ENCODE measurements at places on chromosomes 7 and 10.

DNA sequence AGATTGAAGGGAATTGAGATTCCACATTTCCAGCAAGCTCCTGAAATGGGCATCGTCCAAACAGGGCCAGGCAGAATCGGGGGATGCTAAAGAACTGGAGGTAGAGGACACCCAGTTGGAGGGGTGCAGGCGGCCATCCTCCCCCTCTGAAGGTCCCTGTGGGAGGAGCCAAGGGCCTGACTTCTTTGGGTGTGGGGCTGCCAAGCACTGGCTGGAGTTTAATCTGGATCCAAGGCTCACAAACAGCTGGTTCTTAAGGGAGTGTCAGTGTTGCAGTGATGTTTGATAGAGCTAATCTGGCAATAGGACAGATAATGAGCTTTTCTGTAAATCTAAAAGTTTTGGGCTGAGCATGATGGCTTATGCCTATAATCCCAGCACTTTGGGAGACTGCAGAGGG lies 20.8 kb downstream of the TSPAN14 start:
- DNase-seq = peak; percentile 64

DNA sequence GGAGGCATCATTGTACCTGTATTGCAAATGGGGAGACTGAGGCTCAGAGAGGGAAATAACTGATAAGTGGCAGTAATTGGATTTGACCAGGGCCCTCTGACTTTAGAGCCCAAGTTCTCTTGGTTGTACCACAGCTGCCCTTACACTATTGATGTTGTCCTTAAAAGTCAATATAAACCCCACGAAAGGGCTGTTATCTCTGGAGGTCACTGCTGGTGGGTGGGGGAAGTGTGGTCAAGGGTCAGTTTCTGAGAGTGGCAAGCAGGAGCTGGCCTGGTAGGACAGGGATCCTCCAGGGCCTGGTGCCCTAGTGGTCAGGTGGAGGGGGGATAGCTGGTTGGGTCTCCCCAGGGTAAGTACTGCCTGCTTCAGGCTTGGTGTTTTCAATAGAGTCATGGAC lies 44.2 kb upstream of the AQP1 start:
- DNase-seq = no peak

DNA sequence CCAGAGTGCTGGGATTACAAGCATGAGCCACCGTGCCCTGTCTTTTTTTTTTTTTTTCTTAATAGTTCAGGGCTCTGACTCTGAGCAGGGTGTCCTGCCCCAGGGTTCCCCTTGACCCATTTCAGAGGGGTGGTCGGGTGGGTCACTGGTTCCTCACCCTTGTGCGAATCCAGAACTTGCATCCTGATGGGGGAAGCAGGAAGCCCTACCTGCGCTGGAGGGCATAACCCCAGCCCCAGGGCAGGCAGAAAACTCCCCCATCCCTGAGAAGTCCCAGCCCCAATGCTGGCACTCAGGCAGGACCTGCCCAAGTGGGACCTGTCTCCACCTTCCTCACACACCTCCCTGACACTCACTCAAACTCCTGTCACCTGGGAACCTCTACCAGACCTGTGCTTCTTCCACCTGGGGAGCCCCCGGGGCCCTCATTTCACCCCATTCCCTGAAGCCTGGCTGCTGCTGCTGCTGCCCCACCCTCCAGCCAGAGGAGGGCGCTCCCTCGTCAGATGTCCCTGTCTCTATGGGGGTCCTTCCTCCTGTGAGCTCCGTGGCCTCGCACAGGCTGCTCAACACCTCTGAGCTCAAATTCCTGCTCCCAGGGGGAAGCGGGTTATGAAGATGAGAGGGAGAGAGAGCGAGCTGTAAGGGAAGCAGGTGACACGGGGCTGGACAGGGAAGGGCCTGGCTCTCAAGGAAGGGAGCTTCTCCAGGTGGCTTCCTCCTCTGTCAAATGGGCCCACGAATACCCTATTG lies 15.1 kb upstream of the ZNF273 start:
- peak; percentile 29 for DNase-seq

GRCh38 chr7:105691082-105691679 lies 109.9 kb upstream of the EFCAB10 start:
- DNase-seq = peak; percentile 89

- DNase-seq = no peak
Observed at GRCh38 chr10:133511907-133512528, 15.1 kb upstream of the CYP2E1 start.

- DNase-seq = peak; percentile 53
Observed at GRCh38 chr7:134886353-134887057, 99.8 kb upstream of the AGBL3 start.

- DNase-seq = peak; percentile 71
Observed at GRCh38 chr7:30142710-30143109, 7.9 kb downstream of the MTURN start.

DNA sequence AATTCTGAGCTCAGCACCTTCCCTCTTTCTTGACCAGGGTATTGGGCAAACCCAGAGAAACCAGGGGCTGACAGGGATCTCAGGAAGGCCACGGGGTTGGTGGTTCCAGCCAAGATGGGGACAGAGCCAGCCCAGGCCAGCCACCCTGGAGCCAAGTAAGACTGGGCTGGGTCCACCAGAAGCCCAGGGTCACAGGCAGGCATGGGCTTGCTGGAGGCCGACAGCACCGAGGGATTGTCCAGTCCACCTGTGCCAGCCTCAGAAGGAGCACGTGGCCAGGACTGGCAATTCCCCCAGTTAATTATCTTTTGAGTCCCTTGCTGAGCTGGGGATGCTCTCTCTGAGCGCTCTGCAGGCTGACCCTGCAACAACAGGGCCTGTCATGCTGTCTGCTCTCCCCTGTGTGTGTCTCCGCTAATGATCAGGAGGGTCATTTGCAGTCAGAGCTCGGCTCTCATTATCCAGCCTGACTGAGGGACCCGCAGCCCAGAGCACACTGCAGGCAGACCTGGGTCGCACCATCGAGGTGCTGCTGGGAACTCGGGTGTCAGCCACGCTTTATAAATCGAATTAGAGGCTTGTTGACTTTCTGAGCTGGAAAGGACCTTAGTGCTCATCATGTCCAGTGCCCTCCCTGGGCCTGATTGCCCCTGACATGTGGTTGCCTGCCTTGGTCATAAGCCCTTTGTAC lies 69.5 kb upstream of the PPIF start:
- DNase-seq = no peak

- DNase-seq = peak; percentile 37
Observed at GRCh38 chr7:123727071-123727837, 21.5 kb downstream of the WASL start.

DNA sequence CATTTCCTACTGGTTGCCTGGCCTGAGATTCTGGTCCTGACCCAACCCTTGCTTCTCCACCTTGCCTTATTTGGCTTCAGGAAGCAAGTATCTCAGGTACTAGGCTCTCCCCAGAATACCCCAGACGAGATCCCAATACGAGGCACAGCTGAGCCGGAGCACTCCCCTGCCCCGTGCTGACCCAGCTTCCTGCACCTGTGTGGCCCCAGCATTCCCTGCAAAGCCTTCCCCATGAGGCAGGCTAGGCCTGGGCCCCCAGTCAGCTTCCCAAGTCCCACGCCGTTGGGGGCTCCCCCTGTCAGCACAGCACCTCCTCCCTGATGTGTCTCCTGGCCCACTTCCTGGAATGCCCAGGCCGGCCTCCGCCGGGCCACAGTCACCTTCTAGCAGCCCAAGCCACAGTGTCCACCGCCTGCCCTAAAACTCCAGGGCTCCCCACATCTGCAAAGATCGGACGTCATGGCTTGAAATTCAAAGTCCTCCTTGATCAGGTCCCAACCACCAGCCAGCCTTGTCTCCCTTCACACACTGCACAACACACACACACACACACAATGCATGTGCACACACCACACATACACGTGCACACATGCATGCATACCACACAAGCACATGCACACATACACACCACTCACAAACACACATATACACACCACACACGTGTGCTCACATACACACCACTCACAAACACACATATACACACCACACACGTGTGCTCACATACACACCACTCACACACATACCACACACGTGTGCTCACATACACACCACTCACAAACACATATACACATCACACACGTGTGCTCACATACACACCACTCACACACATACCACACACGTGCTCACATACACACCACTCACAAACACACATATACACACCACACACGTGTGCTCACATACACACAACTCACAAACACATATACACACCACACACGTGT lies 78.9 kb upstream of the FOXK1 start:
- no peak for DNase-seq

- DNase-seq = peak; percentile 94
Observed at GRCh38 chr10:71547876-71548846, 151.4 kb downstream of the CDH23 start.

GRCh38 chr7:40865441-40866233 lies 730.8 kb downstream of the SUGCT start:
- DNase-seq = no peak

DNA sequence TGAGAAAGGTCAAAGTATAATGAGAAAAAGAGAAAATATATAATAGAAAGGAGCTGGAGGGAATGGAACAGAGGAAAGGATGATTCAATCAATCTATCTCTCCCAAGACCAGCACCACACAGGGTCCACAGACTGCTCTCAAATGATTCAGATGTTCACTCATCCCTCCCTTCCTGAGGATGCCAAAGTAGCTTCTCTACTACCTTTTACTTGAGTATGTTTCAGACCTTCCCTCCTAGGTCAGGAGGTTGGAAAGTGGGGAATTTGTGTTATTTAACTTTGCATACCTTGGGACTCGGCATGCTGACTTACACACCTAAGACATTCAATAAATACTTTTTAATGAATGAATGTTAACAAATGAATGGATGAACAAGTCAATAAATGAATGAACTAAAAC lies 30.6 kb downstream of the CPVL start:
- no peak for DNase-seq

- DNase-seq = no peak
Observed at GRCh38 chr10:91788527-91788926, 9.7 kb upstream of the TNKS2 start.

GRCh38 chr10:116451711-116452337 lies 24.2 kb downstream of the PNLIPRP3 start:
- no peak for DNase-seq

DNA sequence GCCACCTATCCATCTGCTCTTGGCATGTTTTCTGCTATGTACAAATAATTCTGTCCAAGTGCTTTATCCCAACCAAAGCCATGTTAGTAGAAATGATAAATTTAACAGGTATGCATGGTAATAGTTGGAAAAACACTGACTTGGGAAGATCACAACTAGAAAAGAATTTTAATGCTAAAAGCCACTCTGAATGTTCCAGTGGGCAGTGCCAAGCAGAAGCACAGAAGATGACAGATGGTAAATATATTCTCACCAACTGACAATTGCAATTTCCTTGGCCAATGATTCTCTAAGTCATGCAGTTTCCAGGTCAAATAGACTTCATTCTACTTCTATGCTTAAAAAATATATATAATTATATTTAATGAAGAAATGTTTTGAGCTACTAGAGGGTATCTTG lies 83.6 kb upstream of the SEMA3C start:
- DNase-seq = no peak

GRCh38 chr7:110867771-110868170 lies 223.2 kb upstream of the LRRN3 start:
- no peak for DNase-seq

DNA sequence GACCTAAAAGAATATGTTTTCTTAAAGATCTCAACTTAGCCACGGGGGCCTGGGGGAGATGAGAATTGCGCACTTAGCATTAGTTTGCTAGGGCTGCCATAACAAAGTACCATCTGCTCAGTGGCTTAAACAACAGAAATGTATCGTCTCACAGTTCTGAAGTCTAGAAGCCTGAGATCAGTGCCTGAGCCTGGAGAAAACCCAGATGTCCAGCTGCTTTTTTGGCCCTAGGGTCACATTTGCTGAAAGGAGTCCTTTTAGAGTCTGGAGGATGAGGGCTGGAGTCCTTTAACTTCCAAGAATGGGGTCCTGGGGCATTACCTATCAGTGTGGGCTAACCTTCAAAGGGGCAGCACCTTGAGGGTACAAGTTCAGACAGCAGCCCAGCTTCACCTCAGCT lies 48.2 kb downstream of the SMURF1 start:
- DNase-seq = peak; percentile 65

DNA sequence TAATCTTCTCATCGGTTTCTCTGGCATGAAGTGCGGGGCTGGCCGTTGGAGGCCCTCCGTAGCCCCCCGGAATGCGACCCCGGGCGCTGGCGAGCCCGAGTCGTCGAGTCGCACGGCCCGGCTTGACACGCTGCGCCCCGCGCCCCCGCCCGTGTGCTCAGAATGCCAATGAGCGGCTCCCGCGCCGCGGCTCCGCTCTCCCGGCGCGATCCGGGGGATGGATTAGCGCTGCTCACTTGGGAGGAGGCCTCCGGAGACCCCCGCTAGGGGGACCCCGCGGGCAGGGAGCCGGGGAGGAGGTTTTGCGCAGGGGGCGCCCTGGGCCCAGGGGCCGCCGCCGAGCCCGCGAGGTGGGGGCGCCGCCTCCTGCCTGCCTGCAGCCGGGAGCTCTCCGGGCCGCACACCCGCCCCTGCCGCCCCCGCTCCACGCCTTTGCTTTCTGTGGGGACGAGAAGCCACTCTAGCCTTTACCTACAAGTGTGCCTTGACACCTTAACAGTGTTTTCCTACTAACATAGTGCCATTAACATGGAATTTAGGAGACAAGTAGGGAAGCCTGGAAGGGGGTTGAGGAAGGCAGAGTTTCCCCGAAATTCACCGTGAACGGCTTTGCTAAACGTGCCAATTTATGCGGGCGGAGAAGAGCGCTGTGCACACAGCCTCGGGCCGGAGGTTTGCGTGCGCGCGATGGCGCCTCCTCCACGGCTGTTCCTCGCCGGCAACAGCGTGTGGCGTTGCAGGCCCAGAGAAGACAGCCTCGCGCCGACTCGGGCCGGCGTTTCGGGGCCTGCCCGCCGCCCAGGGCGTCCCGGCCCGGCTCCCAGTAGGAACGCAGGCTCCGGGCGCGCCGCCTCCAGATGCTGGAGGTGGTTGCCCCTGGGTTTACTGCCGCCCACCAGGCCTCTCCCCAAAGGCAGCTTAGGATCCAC lies 7.1 kb downstream of the SHH start:
- DNase-seq = peak; percentile 78

DNA sequence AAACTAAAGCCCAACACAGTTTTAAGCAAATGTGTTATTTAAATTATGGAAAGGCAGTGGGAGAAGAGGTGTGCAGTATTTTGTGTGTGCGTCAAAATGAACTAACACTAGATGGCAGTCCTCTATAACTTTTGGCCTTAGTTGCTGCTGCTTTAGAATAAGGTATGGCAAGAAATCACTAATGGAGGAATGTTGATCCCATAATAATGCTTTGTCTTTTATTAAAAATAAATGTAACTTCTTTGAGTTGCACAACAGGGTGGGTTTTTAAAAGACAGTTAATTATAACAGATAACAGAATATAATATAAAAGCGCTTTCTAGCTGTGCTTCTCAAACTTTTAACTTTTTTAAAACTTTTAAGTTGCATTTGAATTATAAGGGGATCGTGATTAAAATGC lies 56.4 kb downstream of the BBS9 start:
- no peak for DNase-seq

DNA sequence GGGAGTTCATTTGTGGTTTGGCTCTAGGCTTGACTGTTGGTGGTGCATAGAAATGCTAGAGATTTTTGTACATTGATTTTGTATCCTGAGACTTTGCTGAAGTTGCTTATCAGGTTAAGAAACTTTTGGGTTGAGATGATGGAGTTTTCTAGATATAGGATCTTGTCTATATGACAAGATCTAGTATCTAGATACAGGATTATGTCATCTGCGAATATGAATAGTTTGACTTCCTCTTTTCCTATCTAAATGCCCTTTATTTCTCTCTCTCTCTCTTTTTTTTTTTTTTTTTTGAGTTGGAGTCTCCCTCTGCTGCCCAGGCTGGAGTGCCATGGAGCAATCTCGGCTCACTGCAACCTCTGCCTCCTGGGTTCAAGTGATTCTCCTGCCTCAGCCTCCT lies 62.9 kb downstream of the MGAM2 start:
- no peak for DNase-seq
